Stimulated activated CD4-positive, alpha-beta T cell treated with anti-CD3 and anti-CD28 coated beads, Interleukin-4, amount 100 ng/mL, for 48 hours (primary cell): ENCODE measurements at places on chromosomes 2 and 18.

DNA sequence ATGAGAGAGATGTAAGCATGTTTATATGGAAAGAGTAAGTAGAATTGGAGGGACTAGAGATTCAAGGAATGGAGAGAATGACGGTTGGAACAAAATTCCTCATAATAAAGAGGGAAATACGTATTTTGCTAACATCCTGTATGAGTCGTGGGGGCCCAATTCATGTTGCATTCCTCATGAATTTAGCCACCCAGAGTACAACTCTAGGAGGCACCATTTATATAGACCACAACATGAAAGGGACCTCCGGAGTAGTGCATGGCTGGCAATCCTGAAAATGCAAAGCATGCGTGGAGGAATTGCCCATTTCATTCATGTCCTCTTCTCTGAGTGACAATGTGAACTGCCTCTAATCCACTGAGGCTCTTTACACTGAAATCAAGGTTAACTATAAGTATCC is 168.2 kb downstream of the ZEB2 start:
- no peak for DNase-seq

DNA sequence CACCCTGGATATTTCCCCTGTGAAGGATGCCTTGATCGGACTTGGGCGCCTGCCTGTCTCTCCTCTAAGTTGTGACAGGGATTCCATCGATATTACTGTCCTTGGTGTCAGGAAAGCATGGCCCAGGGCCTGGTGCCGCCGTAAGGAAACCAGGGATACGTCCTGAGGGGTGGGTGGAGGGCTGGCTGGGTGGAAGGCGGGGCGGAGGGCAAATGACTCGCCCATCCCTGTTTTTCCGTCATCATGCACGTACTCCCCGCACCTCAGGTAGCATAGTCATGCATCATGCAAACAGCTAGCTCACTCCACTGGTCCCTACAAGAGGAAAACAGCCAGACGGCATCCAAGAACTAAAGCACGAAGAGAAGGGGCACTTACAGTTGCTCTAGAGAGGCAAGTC is 57.1 kb downstream of the PXDN start:
- no peak for DNase-seq

- no peak for DNase-seq
Measured at GRCh38 chr2:31998731-31999383, 12.0 kb downstream of the MEMO1 start.

- DNase-seq: no peak
Measured at GRCh38 chr2:55120634-55121359, 70.5 kb upstream of the RTN4 start.

DNA sequence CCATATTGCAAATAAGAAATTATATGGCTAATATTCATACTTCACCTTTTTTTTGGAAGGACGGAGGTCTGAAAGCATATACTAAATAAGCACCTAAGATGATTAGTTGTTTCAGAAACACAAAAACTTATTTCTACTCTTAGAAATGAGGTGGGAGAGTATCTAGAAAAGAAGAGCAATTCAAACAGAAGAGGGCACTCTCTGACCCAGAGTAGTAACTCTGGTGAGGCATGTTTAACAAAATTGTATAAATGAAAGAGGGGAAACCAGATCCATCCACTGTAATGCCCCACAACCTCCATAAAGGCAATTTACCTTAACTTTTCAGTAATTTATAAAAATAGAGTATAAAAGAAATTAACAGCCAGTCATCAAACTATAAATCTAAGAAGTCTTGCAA is 669.6 kb upstream of the VRK2 start:
- no peak for DNase-seq

DNA sequence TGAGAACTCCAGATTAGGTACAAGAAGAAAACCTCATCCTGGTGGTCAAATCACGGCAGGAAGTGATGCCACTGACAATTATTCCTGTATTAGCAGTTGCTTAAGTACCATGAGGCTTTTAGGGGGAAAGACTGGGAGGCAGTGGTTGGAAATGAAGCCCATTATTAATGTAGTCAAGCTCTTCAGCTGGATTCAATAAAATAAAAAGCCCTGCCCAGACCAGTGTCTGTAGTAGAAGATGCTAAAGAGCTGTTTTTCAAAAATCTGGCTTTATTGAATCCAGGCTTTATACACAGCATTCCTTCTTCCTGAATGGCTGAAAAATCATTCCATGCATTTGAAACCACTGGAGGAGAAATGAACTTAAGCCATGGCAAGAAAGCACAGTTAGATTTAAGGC is 155.2 kb downstream of the BCL2 start:
- no peak for DNase-seq
